ENCODE measurements at places on chromosomes 4 and X.

DNA sequence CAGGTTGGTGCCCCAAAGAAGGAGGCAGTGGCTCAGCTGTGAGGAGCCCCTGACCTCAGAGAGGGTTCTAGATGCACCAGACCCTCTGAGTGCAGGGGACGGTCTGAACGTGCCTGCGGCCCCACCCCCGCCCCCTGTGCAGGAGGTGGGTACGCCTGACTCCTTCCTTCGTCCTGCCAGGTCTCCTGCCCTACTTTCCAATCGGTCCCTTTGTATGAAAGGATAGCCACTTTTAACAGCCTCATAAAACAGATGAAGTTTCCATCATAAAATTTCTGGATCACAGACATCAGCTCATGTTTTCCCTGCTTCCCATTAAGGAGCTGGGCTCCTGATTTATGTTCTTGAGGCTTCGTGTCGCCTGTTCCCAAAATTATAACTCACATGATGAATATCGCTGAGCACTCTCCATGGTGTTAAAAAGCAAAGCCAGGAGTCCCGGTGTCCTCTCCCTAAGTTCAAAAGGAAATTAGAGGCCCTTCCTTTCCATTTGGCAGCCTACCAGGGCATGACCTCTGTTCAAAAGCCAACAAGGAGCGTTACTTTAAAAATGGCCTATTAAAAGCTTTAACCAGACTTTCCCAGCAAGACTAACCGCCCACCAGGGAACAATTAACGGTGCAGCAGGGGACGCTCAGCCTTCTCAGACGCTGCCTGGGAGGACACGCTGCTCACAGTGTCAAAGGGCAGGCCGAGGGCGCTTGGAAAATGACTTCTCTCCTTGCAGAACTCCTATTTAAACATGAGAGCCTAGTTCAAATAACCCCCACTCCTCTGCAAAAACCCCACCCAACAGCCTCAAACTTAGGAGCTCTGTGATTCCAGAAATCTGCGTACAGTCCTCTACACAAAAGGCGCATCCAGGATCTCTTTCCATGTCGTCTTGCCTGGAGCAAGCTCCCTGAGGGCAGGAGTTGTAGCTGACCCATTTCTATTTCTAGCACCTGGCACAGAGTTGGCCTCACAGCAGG is 181.9 kb downstream of the AFAP1 start:
- no peak for DNase-seq

GRCh38 chr4:144787365-144788258 is 141.7 kb downstream of the HHIP start:
- DNase-seq, result peak; percentile 4

DNA sequence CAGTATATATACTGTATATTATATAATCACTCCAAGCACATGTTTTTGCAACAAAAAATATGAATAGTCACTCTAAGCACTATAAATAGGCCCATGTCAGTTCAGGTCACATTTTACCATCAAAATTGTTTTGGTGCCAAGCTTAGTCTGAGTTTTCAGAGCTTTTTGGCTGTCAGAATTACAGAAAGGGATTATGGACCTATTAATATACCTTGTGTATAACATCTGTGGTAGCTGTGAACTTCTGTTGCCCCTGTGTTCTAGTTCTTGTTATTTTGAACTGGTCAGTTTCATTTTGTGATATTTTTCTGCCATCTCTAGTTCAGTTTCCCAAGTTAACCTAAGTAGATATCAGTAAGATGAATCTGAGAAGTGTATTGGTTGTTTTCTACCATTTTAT is 22.9 kb downstream of the EXOC1 start:
- no peak for DNase-seq

DNA sequence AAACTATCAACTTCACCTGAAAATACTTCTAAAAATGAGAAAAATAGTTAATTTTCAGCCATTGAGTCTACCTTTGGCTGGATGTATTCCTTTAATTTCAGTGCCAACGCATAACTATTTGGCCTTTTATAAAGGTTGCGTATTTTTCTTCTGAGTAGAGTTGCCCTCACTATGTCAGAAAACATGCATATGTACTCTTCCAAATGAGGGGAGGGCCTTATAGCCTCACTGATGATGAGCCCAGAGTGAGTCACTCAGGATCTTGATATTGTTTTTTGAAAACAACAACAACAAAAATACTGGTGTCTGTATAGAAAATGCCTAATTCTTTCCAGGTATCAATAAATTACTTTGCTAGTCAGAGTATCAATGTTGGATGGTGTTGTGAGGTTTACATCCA is 349.3 kb downstream of the FBXO8 start:
- DNase-seq, result no peak

GRCh38 chr4:185624259-185624589 is 88.9 kb upstream of the PDLIM3 start:
- DNase-seq, result no peak

DNA sequence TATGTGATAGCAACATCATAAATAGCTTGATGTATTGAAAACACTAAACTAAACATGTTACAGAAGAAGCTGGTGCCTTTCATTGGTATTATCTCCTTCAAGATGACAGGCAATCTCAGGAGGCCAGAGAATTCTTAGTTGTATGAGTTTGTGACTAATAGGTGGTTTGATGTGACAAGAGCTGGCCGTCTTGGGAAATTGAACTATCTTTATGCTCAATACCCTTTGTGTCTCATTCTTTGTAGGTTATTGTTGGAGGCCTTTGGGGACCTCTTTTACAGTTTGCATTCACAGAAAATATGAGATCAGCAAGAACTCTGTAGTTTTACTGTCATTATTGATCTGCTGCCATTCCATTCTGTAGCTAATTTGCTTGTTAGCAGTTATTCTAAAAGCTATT is 659.2 kb upstream of the PITX2 start:
- no peak for DNase-seq

All from hepatic stellate cell (primary cell).